ENCODE measurements at places on chromosomes 7 and 10.
A peak's percentile ranks its signal among the peaks of the same experiment; 100 is the strongest.

GRCh38 chr7:150463461-150463860 lies 13.0 kb downstream of the GIMAP8 start:
- DNase-seq: no peak

GRCh38 chr10:68156373-68157185 lies 47.3 kb downstream of the MYPN start:
- peak; percentile 58 for DNase-seq

- no peak for DNase-seq
Measured at GRCh38 chr10:77533146-77533886, 104.3 kb downstream of the KCNMA1 start.

DNA sequence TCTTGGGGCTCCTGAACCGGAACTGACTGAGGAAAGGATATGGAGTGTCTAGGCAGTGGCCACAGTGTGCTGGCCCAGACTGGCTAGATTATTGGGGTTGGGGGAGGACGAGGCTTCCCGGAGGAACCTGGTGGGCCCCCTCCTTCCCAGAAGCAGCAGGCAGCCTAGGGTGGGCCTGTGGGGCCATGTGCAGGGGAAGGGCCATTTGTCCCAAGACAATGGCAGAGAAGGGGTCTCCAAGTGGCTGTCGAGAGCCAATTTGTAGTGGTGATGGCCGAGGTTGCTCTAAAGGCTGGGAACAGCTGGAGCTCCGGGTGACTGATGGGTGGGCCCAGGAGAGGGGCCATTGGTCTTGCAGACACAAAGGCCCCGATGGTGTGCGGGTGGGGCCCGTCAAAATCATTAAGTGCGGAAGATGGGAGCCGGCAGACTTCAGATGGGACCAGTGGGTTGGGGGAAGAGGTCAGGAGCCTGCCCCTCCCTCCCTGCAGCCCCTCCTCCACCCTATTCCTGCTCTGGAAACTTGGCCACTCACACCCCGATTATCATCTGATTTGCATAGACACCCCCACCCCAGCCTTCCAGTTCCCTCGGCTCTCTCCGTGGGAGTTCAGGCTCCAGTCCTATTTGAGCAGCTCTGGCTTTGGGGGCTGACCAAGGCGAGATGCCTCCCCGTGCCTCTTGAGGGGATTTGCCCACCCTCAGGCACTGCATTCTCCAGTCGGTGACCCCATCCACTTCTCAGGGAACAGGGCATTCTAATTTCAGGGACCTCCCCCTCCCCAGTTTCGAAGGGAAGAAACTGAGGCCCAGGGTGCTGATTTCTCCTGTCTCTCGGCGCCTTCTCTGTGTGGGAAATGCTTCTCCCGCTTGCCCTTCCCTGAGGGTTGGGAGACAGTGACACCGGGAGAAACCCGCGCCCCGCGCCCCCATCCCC lies 36.0 kb upstream of the PAX2 start:
- DNase-seq: no peak

DNA sequence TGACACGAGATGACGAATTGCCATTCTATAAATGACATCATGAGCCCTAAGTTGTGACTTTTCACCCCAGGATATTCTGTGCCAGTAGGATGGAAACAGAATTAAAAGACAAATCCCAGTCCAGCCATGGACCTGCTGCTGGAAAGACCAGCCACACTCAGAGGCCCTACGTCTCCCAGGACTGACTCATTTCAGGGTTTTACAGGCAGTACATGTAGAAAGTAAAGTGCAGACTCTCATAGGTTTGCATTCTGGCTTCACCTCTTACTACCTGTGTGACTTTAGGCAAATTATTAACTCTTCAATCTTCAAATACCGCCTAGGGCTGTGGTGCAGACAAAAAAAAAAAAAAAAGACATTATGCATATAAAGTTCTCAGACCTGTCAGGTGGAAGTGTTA lies 188.8 kb downstream of the NEBL start:
- DNase-seq: no peak

DNA sequence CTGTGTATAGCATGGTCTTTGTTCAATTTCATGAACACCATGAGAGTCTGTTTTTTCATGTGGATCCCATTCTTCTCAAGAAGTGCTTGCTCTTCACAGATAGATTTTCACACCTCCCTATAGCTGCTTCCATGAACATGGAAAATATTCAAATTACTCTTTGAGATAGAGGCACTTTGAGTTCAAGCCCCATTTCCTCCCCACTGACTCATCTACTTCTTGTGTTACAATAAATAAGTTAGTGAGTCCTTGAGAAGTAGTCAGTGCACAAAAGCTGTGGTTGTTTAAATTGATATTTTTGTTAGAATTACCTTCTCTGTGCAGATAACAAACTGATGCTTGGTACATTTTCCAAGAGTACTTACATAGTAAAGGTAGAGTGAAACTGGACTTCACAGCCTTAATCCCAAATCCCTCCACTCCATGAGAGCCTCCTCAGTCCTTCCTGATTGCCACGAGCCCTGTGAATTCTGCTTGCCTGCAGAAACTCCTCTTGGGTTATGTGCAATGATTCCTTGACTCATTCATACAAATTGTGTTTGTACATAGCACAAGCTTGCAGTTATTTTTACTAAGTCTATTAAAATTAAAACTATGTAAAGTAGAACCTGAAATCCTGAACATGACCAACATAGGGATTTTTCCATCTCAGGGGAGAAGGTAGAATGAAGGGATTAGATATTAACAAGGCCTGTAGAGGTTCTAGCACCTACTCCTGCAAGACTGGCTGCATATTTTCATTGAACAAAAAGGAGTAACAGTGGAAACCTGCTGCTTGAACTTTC lies 496.2 kb downstream of the TNS3 start:
- DNase-seq: no peak

GRCh38 chr7:55245271-55245723 lies 119.8 kb upstream of the LANCL2 start:
- no peak for DNase-seq

DNA sequence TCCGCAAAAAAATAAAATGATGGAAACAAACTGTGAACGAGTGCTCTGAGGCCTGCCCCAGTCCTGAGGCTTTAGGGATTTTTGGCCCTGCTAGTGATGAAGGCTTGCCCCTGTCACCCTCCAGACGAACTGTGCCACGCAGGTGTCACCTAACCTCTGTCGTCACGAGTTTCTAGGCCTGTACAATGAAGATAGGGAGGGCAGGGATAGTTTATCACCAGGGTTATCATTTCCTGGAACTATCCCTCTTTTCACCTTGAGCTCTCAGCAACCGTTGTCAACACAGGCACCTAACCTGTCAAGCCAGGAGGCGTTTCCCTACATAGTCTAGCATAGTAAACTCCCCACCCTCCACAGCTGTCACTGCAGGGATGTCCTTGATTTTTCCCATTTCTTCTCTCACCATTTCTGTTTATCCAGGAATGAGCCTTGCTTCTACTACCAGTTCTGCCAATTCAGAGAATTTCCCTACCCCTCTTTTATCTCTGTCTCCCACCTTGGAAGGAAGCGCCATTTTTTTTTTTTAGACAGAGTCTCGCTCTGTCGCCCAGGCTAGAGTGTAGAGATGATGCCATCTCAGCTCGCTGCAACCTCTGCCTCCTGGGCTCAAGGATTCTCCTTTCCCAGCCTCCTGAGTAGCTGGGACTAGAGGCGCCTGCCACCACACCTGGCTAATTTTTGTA lies 2.2 kb upstream of the ACHE start:
- DNase-seq: no peak

DNA sequence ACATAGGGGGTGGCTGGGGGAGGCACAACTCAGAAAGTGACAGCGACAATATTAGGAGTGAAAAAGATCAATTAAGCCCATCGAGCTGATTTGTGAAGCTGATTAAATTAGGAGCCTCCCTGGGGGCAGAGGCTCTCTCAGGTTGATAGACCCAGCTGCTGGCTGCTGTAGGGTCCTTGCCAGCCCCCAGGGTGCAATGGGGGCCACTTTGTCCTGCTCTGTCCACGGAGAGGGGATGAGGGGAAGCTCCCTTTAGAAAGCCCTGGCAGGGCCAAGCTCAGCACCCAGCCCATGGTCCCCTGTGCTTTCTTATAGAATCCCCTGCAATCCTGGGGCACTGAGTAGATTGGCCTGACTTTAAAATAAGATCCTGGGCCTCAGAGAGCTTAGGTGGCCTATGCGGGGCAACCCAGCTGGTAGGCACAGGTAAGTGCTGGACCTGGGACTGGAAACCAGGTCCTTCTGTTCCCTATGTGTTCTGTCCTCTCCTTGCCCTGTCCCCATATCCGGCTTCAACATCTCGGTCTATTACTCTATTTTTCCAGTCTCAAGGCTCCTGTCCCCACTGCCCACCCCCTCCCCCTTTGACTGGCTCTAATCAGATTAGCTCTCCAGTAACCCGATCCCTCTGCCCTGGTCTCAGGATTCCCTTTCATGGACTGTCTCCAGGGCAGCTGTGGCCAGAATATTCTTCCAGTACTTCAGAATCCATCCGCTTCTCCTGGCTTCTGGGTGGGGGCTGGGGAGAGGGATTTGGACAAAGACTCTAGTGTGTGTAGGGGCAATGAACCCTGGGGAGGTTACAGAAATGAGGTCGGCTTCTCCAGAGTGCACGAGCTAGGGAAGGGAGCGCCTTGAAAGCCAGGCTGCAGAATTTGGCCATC lies 259.6 kb downstream of the RPS24 start:
- DNase-seq: no peak

GRCh38 chr10:119872610-119872859 lies at the start of gene MCMBP:
TSS of gene MCMBP (minus strand) at chr10:119872843. CDS start at chr10:119872584, 259 bp downstream.
- no peak for DNase-seq

Data from T-helper 1 cell (primary cell).